ENCODE measurements at places on chromosomes 1 and 21.

GRCh38 chr1:111738436-111739193 lies 580 bp downstream of the INKA2 start:
- DNase-seq, result peak; percentile 69

DNA sequence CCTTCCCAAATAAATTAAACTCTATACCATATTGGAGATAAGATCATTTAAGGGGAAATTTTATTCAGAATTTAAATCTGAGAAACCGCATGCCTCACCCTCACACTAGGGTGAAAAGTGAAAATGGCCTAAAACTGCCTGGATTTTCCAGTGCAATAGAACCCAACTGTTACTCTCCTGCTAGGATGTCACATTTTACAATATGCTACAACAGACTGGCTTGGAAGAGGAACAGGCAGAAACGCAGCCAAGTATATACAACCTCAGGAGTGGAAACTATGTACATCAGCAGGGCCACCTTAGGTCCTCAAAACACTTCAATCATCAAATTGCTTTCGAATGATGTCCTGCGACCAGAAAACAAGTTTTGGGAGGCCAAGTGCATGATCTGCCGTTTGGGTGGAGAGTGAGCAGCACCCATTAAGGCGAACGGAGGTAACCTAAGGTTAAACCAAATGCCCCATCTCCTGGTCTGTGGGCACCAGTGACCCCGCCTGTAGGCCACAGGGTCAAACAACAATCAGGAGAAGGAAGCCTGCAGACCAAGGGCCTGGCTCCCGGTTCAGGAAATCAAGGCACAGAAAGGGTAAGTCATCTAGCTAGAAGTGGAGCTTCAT lies 4.9 kb downstream of the RCAN1 start:
- DNase-seq, result no peak

DNA sequence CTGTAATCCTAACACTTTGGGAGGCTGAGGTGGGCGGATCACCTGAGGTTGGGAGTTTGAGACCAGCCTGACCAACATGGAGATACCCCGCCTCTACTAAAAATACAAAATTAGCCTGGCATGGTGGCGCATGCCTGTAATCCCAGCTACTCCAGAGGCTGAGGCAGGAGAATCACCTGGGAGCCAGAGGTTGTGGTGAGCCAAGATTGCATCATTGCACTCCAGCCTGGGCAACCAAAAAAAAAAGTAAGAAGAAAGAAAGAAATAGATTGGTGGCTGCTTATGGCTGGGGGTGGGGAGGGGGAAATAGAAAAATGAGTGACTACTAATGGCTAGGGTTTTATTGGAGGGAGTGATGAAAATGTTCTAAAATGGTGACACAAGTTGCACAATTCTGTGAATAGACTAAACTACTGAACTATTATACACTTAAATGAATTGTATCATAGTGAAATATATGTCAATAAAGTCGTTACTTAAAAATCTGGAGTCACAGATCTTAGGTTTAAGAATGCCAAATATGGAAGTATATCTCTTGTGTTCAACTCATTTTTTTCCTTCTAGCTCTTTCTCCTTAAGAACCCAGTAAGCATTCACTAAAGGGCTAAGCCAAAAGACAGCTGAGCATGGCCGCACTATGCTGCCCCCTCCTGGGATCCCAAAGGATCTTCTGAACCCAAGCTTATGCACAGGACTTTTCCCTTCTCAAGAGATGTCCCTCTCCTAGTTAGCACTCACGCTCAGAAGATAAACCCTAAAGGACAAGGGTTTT lies 3.2 kb upstream of the NPL start:
- DNase-seq, result peak; percentile 73

GRCh38 chr1:5615076-5615475 lies 377.1 kb downstream of the NPHP4 start:
- DNase-seq, result no peak

DNA sequence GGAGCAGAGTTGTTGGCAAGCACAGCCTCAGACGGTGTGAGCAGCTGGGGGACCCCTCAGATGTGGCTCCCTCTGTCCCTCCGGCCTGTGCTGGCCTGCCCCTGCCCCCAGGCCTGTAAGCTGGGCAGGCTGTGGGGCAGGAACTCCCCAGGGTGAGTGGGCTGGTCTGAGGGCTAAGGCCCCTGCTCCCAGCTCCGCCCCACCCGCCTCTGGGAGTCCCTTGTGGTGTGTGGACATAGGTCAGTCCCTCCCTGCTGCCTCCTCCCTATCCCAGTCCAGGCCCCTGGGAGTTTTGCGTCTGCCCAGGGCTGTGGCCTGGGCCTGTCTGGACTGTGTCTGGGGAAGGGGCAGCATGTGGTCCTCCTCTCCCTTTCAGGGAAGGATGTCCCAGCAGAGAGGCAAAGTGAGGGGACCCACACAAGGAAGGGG lies 3.6 kb upstream of the VWA1 start:
- DNase-seq, result peak; percentile 60

DNA sequence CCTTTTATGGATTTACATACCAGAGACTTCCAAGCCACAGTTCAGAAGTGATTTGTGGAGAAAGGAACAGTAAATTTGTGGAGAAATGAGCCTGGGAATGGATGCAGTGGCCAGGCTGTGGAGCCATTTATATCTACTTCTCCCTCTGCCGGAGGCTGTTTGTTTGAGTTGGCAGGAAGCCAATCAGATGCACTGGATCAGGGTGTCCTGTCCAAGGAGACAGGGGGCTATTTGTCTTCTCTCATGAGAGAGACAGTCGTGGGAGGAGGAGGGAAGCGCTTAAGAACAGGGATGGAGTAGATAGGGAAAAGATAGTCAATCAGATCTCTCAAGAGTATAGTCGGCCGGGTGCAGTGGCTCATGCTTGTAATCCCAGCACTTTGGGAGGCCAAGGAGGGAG lies 2.8 kb upstream of the HAPLN2 start:
- peak; percentile 37 for DNase-seq

- DNase-seq, result no peak
These were observed 116.5 kb downstream of the SMYD2 start for GRCh38 chr1:214397497-214397896.

DNA sequence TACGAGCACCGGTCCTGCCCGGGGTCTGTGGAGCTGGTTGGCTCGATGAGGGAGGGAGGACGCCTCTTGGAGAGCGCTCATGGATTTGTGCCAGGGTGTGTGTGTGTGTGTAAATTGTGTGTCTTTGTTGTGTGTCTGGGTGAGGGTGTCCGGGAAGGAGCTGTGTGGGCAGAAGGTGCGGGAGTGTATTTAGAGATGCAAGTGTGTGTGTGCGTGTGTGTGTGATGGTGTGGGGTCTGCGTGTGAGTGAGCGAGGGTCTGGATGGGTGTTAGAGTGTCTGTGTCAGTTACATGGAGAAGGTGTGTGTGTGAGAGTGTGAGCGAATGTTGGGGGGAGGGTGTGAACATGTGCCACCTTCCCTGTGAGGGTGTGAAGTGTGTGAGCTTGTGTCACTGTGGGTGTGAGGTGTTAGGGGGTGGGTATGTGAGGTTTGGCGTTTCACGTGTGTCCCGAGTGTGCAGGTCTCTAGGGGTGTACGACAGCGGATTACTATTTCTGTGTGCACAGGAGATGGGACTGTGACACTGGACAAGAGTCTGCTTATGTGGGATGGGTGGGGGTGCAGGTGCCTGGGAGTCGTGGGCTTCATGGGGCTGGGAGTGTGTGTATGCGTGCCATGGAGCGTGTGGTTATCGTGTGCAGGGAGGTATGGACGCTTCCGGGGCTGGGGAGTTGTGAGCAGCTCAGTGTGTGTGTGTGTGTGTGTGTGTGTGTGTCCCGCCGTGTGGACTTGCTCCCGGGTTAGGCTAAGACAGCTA lies 880 bp downstream of the IGSF21 start:
- no peak for DNase-seq

GRCh38 chr1:204072931-204073836 lies at the start of gene SOX13:
TSS of gene SOX13 (plus strand) at chr1:204073115. CDS start at chr1:204112916, 39,801 bp downstream.
- DNase-seq, result peak; percentile 78

GRCh38 chr21:45293726-45294401 lies 6.2 kb upstream of the POFUT2 start:
- no peak for DNase-seq

DNA sequence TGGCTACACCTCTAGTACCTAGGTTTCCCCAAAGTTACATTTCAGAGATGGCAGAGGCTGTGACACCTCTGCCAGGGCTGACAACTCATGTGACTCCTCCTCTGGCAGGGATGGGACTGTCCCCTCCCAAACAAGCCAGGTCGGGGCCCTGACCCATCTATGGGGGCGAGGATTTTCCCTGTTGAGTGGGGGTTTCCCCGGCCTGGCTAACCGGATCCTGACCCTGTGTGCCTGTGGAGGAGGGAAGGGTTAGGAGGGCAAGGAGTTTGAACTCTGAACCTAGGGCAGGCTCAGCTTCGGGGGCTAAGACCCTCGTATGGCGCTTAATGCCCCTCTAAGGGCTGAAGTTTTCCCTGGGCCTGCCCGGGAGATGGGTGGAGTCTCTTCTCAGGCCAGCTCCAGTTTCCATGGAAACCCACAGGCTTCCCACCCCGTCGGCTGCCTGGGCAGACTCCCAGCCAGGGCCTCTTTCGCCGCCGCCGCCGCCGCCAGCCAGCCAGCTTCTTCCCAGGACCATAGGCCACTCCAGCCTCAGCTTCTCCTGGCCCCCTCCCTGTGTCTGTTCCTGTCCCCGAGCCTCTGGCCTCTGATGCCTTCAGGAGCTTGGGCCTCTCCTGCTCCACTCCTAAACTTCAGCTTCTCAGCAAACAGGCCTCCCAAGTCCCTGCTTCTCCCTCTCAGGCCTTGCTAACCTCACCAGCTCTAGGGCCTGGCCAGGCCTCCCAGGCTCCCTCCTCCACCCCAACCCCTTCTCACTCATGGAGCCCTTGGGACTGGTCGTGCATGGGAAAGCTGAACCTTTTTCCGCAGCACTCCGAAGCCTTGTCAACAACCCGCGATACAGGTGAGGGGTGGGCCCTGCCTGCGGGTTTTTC lies at the start of gene BTBD19:
BTBD19 (plus strand) TSS at position 461 of the 875 bp plus-strand sequence; CDS start at position 759, 298 bp downstream.
- peak; percentile 86 for DNase-seq

- no peak for DNase-seq
These were observed 920 bp downstream of the APH1A start for GRCh38 chr1:150267896-150268295.

DNA sequence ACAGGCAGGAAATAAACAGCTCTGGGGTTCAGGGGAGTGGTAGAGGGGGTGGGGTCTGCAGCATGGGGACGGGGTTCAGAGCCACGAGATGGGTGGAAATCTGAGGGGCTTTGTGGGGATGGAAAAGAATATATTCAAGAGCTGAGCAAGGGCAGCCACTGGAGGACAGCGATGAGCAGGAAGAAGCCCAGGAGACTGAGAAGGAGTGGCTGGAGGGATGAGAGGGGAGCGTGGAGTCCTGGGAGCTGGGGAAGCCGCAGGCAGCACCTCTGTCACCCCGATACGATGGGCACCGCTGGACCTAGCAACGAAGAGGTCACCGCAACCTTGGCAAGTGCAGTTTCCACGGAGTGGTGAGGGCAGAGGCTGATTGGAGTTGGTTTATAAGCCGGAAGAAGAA lies 10.0 kb upstream of the KCNAB2 start:
- DNase-seq, result no peak

GRCh38 chr1:107076841-107077240 lies 20.4 kb downstream of the PRMT6 start:
- DNase-seq, result no peak

- DNase-seq, result no peak
These were observed 11.5 kb downstream of the PSRC1 start for GRCh38 chr1:109271458-109271857.

DNA sequence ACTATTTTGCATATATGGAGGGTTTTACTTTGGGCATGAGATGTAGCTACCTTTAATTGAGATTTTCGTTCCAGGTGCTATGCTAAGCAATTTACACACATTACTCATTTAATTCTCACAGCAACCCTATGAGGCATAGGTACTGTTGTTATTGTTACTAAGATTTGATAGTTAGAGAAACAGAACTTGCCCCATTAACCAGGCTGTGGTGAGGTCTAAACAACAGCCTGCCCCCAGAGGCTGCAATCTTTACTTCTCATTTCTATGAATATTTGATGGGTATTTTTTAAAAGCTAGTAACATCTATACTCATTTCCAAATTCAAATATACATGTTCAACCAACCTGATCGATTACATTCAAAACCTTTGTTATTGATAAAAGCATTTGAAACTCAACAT lies 155.6 kb downstream of the GALNT2 start:
- DNase-seq, result no peak

DNA sequence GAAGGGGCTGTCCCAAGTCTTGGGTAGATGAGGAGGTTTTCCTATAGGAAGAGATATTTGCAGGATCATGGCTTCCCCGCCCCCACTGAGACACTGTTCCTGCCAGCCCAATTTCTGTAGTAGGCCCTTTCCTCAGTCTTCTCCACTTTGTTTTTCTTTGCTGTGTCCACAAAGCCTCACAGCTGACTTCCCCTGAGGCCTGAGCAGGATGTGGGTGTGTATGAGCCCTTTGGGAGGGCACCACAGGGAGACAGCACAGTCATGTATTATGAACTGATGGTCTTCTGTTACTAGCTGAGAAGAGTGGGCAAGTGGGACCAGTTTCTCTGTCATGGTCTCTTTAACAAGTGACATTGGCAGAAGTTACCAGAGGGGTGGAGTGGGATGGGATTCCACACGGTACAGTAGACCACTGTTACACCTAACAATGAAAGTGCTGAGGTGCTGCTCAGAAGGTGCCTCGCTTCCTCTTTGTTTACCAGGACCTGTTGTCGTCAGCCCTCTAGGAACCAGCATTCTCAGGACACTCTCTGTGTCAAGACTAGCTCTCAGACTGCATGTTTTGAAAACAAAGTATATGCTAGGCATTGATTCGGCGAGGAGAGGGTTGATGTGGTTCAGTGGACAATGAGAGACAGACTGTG lies 253.8 kb upstream of the HOOK1 start:
- no peak for DNase-seq

DNA sequence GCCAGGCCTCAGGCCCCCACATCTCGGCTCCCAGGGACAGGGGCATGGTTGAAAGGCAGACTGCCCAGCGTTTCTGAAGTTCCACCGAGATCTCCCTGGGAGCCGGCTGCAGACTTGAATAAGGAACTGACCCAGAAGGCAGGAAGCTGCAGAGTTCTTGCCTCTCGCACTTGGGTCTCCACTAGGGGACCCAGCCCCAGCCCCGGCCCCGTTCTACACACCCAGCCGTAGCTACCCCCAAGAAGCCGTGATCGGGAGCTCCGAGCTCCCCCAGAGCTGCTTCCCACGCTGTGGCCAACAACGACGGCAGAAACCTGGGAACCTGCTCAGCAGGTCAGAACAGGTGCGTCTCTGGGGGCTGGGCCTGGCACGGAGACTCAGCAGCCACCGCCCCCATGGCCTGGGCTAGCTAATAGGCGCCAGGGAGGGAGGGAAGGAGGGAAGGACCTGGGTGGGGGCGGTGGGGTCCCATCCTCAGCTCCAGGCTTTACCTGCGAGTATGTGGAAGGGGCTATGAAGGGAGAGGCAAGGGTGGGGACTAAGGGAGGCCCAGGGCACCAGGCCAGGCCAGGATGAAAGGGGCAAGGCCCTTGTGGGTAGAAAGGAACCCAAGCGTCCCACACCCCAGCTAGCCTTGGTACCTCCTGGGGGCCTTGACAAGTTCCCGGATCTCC lies at the start of gene NECTIN4:
NECTIN4 (minus strand) TSS at position 308 of the 674 bp plus-strand sequence; CDS start at position 46, 262 bp downstream.
- no peak for DNase-seq
